ENCODE measurements at places on chromosomes 6 and 20. TPM values are rescaled to one million over a fixed set of nuclear protein-coding genes. Genes with fewer than 3 reads are reported as not detected.

The TULP4 gene
- 14.7 TPM for polyA plus RNA-seq

The MYCT1 gene
- 22.9 TPM for polyA plus RNA-seq

The SIRPA gene
- polyA plus RNA-seq, result 33.2 TPM

DNA sequence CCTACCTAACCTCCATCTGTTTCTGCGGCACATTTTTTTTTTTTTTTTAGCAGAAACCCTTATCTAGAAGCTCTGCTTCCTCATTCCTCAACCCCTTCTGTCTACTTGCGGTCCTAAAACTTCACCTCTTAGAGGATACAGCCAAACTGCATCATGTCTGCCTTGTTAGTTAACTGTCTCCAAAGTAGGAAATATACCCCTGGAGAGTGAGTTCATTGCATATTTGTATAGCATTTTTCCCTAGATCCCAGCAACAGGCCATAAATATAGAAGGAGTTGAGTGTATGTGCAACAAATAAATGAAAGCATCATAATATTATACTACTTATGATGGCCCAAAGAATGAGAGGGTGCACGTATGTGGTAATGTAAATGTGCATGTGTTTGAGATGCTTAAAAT is 1288.6 kb upstream of the GJE1 start:
- peak; percentile 51 for DNase-seq

GRCh38 chr6:107066697-107067659 is 39.0 kb downstream of the MTRES1 start:
- DNase-seq, result no peak

The BTN2A1 gene
- 20.6 TPM for polyA plus RNA-seq

- no peak for DNase-seq
Measured at GRCh38 chr6:45398075-45398813, 20.5 kb upstream of the SUPT3H start.

DNA sequence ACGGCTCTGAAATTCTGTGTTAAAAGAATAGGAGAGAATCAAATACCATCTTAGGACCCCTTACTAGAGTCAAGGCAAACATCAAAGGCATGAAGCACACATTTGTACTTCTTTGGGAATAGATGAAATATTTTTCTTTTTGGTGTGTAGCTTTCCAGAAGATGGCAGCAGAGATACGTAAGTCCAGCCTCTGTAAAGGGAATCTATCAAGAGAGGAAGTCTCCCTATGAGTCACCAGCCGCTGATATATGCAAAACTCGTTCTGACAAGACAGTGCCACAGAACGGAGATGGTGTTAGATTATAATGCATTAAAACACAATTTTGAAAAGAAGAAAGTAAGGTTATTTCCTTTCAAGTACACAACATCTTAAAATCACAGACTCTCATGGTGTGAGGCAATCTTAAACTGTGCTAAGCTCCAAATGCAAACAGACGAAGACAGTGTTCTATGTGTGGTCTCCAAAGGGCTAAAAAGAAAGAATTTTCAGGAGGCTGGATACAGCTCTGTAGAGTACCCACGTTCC is 120.0 kb upstream of the AGPAT4 start:
- peak; percentile 89 for DNase-seq

The PKIG gene
- 47.7 TPM for polyA plus RNA-seq

GRCh38 chr6:5557506-5557905 is 296.2 kb downstream of the FARS2 start:
- no peak for DNase-seq

The PRRT1 gene
- polyA plus RNA-seq, result 0.69 TPM

DNA sequence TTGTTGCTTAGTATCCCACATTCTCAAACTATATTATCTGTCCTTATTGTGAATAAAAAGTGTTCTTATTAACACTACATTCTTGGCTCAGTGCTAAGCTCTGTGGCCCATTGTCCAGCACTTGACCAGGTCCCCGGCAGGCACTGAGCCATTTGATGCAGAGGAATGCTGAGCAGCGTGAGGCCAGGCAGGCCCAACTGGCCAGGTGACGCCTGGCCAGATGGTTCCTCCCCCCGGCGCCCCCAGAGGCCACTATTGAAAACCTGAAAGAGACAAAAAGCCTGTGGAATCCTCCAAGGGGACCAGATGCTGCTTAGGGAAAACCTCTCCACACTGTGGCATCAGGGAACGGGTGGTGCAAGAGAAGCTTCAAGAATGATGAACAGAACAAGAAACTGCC is 597.5 kb upstream of the JAG1 start:
- DNase-seq, result no peak

The BYSL gene
- polyA plus RNA-seq, result 36.5 TPM

The L3MBTL1 gene
- 4.2 TPM for polyA plus RNA-seq

The CRISP2 gene
- not detected for polyA plus RNA-seq

GRCh38 chr6:56363796-56364430 is 116.5 kb upstream of the COL21A1 start:
- DNase-seq, result no peak

DNA sequence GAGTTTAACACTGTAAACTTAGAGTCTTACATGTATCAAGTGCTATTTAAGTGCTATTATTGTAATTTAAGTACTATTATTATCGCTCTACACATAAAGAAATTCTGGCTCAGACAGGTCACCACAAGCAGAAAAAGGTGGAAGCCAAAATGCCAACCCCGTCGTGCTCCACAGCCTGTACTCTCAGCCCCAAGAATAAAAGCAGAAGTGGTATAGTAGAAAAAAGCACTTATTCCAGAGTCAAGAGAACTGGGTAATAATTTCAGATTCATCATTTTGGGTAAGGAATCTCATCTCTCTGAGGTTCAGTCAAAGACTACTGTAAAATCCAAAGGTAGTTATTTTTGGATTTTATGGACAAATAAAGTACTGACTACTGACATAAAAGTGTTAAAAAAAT is 943 bp downstream of the ZUP1 start:
- no peak for DNase-seq

DNA sequence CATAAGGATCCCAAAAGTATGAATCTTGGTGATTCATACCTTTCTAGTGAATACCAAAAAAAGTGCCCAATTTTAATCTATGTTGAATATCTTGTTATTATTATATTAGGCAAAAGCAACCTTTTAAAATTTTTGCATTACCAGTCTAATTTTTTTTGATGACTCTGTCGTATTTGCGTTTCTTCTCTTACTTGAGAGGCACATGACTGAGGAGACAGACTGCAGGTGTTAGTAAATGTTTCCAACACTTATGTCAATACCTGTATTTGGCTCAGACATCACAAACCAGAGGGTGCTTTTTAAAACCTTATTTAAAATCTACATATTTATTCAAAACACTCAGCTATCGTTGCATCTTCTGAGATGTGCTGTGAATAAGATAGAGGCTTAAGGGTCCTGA is 27.1 kb downstream of the ID4 start:
- no peak for DNase-seq

DNA sequence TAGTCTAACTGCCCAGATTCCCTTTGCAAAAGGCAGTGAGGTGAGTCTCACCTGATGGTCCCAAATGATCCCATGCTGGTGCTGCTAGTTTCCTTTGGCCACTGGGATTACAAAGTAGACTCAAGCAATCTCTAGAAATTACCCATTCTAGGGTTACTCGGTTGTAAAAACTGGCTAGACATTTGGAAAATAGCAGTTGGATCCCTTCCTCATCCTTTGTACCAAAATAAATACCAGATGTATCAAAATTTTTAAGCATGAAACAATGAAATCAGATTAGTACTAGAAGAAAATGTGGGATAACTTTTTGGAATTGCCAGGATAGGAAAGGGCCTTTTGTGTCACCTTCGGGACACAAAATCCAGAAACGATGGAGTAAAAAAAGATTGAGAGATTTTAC is 112.9 kb upstream of the TOP1 start:
- peak; percentile 13 for DNase-seq

DNA sequence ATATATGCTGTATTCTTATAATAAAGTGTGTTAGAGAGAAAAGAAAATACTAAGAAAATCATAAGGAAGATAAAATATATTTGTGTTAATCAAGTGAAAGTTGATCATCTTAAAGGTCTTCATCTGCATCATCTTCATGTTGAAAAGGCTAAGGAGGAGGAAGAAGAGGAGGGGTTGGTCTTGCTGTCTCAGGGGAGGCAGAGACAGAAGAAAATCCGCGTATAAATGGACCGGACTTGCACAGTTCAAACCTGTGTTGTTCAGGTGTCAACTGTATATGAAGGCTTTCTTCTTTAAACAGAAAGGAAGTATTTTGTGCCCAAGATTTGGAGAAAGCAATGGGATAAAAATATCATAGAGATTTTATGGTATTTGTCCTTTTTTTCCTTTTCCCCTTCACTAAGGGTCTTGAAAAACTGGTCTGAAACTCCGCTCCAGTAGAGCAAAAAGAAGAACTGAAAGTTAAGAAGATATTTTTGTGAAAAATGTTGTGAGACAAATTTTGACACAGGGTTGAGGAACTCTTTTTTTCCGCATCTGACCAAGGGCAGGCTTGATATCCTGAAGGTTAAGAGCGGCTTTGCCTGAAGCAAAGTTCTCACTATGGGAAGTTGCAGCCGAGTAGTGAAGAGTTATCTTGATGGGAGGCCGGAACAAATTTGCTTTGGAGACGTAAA is 350.7 kb downstream of the LAMA2 start:
- no peak for DNase-seq

DNA sequence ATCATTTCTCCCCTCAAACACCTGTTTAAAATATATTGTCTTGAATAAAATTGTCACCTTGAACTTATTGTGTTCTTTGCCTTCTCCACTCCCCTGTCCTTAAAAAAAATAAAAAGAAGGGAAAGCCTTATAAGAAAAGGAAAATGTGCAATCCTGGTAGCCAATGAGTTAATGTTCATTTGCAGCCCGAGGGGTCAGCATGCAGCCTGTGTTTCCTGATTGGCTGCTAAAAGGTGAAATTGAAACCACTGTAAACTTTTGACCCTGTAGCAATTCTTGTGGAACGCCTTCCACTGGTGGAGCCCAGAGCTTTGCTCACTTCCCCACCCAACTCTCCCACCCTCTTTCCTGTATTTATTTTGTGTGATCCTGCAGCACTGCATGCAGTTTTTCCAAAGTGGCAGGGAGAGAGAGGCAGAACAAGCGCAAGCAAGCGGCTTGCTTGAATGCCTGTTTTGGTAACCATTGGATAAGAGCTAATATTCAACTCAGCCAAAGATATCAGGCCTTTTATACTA is 74.9 kb downstream of the NCOA3 start:
- peak; percentile 96 for DNase-seq

GRCh38 chr6:37580176-37580955 is 80.7 kb upstream of the CCDC167 start:
- DNase-seq, result no peak

DNA sequence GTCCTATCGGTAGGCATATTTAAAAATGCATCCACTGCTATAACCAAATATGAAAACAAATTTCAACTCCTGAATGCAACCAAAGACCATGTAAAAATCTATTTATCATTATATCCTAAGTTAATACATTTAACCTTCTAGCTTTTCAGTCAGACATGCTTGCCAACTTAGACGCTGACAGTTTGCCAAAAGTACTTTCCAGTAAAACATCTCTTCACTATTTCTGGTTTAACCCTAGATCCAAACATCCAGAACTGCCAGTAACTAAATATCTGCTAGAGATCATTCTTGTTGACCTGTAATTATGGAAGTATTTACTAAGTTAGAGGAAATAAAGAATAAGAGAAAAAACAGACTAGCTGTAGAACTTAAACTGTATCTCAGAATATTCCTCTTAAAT is 210.2 kb upstream of the THEMIS start:
- peak; percentile 26 for DNase-seq

Data from muscle of back (tissue), 13 donors.